NCI-H524 treated with DMSO at 0.1 percent for 48 hours (cell line): ENCODE measurements at places on chromosomes 3 and 15.

GRCh38 chr3:80676866-80677265 lies 909.1 kb upstream of the ROBO1 start:
- no peak for DNase-seq

GRCh38 chr15:70752193-70752635 lies 11.1 kb downstream of the UACA start:
- DNase-seq = no peak

DNA sequence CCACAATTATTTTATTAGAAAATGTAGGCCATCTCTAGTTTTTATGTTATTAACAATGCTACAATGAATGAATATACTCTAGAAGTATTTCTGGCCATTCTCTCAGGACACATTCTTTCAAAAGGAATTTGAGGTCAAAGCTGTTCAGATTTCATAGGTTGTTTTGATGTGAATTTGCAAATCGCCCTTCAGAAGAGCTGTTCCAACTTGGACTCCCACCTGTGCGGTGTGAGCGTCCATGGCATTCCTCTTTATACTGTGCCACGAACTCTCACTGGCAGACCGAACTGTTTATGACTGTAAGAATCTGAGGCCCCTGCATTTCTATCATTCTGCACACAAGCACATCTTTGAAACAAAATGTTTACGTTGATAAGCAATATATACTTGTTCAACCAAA lies 18.6 kb upstream of the SLC24A5 start:
- no peak for DNase-seq

GRCh38 chr15:98524838-98525660 lies 123.3 kb upstream of the IGF1R start:
- DNase-seq = no peak

- DNase-seq = no peak
These were observed 139.0 kb upstream of the SLC2A2 start for GRCh38 chr3:171165499-171165921.

GRCh38 chr15:63970621-63971426 lies 75.5 kb downstream of the DAPK2 start:
- DNase-seq = no peak

DNA sequence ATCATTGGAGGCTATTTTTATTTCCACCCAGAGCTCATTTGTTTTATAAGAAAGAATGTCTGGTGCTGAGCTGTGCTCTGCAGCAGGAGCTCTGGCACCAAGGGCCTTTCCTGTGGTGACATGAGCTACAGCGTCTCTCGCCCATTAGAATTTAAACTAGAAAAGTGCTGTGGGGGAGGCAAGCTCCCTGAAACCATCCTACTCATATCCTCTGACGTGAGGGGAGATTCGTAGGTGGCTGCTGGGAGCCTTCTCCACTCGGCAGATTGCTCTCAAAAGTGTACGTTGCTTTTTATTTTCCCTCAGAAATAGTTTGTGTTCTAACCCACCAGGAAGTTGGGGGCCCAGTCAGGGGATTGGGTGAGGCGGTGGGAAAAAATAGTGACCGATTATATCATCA lies 76.3 kb upstream of the ARHGEF3 start:
- DNase-seq = no peak

GRCh38 chr3:53939086-53939582 lies 47.5 kb upstream of the SELENOK start:
- DNase-seq = peak; percentile 76

- DNase-seq = peak; percentile 63
These were observed 319 bp downstream of the LNP1 start for GRCh38 chr3:100401674-100402041.

DNA sequence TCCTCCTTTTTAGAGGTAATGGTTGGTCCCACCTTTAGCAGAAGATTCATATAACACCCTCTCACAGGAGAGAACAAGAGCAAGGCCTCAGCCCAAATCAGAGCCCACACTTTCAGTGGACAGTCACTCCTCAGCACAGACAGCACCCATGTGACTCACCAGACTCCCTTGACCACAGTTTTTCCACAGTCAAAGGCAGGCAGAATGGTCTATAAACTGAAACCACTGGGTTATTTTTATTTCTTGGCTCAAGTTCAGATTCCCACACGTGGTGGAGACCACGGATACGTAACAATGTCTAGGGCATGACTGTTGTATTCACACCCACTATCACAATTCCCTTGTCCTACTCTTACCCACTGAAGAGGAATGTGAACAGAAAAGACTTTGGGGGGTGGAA lies 237.8 kb upstream of the UBE2E1 start:
- no peak for DNase-seq

- DNase-seq = no peak
These were observed 317.8 kb downstream of the LPP start for GRCh38 chr3:188471723-188472122.

DNA sequence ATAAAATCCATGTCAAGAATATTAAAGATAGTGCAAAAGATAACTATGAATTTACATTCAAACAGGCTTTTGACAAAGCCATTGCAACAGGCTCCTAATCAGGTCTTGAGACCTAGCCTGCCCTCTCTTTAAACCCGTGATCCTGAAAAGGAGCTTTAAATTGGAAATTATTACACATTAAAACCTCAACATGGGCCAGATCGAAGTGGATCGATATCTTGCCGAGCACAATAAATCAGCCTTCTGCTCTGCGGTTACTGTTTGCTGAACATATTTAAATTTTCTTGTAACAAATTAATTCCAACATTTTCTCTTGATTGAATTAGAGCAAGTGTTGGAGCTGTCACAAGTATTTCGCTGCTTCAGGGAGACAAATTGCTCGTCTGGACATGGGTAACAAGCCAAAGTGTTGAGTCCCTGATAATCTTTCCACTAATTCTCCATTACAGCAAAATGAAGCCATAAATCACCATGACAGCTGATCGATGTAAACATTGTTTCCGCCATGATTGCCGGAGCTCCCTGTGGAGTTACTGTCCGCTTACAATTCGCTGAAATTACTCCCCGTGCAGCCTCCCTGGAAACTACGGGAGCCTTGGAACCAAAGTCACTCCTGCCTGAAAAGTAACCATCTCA lies 47.6 kb downstream of the SHOX2 start:
- DNase-seq = peak; percentile 13

GRCh38 chr15:74040109-74040850 lies 42.1 kb downstream of the GOLGA6A start:
- DNase-seq = no peak

DNA sequence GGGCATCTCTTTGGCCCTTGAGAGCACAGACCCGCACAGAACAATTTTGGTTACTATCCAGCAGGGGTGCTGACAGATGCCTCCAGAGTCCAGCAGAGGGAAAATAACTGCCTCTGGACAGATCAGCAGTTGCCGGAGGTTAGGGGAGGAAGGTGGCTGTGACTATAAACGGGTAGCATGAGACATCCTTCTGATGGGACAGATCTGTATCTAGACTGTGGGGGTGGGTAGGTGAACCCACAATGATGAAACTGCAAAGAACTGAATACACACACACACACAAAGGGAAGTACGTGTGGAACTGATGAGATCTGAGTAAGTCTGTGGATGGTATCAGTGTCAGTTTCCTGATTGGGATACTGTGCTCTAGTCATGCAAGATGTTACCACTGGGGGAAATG lies 21.2 kb downstream of the ADAMTS7 start:
- DNase-seq = no peak

- DNase-seq = no peak
These were observed 498.7 kb downstream of the EPHA3 start for GRCh38 chr3:89606151-89606550.

DNA sequence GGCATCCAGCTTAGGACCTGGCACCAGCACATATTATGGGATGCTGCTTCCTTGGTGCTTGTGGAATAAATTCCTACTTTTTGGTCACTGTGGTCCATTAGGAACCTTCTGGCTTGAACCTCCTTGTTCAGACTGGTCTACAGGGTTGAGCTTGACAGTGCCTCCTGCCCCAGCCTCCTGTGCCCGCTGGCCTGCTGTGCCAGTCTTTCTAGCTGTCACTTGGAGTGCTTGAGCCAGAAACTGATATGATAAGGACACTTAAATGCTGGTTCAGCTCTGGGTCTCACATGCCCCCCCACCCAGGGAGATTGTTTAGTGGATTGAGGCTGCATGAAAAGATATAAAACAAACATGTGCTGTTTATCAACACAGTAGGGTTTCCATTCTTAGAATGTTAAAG lies 147.8 kb downstream of the SLCO3A1 start:
- no peak for DNase-seq

DNA sequence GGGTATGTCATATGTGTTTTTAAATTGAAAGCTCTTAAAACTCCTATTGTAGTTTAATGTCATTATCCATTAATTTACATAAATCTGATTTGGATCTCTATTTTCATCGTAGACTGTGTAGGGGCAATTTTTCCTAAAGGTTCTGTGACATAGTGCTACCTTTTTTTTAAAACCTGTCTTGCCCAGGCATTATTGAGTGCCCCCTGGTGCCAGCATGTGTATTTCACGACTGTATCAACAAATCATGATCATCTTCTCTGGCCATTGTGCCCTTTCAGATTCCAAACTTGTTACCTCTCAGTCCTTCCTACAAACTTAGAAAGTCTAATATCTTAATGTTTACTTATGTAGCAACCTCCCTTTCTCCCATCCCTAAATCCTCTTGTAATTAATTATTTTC lies 97.2 kb upstream of the FLNB start:
- DNase-seq = no peak

DNA sequence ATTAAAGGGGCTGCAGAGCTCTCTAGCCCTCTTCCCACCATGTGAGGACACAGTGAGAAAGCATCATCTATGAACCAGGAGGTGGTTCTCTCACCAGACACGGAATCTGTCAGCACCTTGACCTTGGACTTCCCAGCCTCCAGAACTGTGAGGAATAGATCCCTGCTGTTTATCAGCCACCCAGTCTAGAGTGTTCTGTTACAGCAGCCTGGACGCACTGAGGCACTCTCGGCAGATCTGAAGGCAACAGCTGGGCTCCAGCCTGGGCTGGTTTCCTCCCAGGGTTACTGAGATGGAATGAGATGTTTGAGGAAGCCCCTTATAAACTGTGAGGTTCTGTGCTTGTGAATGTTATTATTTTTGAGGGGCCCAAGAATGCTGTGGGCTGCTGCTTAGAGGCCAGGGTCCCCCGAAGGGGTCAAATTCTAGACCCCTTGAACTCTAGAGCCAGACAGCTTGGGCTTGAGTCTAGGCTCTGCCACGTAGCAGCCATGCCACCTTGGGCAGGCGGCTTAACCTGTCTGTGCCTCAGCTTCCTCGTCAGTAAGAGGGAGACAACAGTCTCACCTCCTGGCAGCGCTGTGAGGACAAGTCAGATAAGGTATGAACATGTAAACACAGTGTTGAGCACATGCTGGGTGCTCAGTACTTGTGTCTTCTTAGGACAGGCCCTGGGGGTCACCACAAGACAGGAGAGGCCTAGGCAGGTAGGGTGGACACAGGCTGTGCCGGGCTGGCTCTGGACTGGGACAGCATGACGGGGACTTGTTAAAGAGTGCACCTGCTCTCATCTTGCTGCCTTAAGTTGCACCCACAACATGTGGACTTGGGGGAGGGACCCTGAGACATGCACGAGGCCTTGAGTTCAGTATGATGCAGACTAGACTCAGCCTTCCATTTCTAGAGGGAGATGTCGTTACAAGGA lies 49.2 kb downstream of the MGLL start:
- no peak for DNase-seq

- no peak for DNase-seq
These were observed 63.0 kb downstream of the VPS8 start for GRCh38 chr3:184874709-184875644.

DNA sequence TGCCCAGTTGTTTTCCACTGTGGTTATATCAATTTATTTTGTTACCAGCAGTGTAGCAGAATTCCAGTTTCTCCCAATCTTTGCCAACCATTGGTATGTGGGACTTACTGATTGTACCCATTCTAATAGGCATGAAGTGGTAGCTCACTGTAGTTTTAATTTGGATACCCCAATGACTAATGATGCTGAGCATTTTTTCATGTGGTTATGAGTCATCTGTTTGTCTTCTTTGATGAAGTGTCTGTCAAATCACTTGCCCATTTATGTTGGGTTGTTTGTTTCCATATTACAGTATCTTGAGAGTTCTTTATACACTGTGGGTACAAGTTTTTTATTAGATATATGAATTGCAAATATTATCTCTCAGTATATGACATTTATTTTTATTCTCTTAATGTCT lies 644.3 kb downstream of the NR2F2 start:
- DNase-seq = no peak

- no peak for DNase-seq
These were observed 372.7 kb downstream of the ROBO2 start for GRCh38 chr3:77412584-77412983.

GRCh38 chr15:80789296-80789695 lies 10.1 kb downstream of the CEMIP start:
- DNase-seq = no peak

DNA sequence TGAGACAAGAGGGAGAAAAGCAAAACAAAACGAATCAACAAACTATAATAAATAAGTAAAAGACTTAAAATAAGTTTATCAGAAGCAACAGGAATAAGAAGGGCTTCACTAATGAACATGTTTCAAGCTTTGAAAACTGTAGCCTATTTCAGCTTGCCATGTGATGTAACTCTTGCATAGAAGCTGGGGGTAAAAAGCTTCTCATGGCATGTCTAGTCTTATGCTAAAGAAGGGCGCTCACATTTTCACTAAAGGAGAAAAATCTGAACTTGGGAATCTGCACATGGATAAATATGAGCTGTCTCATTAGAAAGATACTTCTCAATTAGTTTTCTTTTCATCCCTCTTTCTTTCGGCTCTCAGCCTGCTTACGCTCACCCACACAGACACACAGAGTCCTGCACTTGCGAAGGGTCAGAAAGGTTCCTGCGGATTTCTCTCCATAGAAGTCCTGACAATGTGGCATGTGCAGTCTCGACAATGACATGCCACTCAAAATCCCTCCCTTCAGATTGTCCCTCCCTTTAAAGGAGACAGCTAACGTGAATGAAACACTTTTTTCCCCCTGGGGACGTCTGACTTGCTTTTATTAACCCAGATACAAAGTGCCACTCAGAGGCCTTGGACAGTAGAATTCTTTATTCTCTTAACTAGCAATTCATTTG lies 568.9 kb upstream of the NR2F2 start:
- no peak for DNase-seq

DNA sequence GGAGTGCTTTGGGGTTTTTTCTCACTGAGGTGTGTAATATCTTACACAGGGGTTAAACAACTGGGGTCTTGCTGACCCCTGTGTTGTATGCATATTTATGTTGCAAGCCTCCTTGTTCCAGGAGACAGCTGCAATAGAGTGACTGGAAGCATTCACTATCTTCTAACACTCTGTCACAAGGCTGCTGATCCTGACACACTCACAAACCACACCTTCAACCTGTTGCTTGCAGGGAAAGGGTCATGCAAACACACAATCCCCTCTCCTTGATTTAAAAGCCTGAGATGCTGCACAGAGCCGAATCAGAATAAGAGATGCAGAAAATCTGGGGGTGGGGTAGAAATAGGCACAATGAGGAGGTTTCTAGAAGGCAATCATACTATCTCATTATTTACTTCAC lies 197.3 kb downstream of the CADPS start:
- DNase-seq = no peak

- DNase-seq = peak; percentile 35
These were observed 1.9 kb upstream of the ALS2CL start for GRCh38 chr3:46695177-46695961.

DNA sequence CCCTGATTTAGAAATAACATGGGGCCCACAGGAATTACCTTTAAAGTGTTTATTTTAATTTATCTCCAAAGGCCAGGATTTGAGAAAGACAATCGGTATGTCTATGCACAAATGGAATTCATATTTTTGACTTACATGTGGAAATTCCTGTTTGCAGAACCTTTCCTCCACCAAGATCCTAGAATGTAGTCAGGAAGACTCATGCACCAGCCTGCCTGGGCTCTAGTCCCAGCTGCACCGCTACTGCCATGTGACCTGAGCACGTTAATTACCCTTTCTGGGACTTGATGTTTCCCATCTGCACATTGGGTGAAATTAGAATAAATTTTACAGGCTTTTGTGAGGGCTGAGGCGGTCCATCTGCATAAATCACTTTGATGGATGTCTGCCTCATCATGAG lies 194.2 kb downstream of the ATP10A start:
- DNase-seq = no peak
